WERI-Rb-1 (cell line): ENCODE measurements at places on chromosomes 5 and 9.
A peak's percentile ranks its signal among the peaks of the same experiment; 100 is the strongest.

- no peak for DNase-seq
These were observed 66.1 kb downstream of the TRPM6 start for GRCh38 chr9:74821636-74822035.

GRCh38 chr9:107223381-107223780 lies 59.7 kb upstream of the RAD23B start:
- no peak for DNase-seq

DNA sequence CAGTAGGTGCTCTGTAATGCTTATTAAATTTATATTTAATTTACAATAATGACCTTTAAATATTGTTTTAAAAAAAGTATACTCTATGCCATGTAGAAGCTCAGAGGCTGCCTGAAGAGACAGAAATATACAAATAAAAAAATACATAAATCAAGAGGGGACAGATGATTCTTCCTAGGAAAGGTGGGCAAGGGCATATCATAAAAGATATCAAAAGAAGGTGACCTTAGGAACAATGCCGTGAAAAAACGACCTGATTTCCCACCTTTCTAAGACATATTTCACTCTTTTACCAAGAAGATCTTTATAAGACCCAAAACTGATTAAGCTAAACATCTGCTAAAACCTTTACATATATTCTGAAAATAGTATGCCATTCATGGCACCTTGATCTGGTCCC lies 128.9 kb downstream of the NFIB start:
- no peak for DNase-seq

- peak; percentile 23 for DNase-seq
These were observed 1.8 kb downstream of the RNF130 start for GRCh38 chr5:180069589-180070247.

DNA sequence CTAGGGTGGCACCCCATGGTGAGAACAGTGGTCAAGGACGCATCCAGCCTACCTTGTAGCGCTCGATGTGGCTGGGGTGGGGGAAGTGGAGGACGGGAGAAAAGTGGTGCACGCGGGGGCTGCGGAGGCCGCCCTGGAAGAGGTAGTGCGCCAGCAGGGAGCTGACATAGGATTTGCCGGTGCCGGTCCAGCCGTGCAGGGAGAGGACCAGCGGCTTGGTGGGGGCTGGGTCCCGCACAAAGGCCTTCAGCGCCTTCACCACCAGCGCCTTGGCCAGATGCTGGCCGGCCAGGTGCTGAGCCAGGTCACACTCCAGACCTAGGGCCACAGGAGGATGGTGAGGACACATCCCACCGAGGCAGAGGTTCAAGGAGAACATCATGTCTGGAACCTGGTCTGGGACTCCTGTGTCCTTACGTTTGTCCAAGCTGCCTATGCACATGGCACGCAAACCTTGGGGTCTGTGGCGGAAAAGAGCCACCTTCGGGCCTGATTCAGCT lies 797 bp downstream of the TOR2A start:
- DNase-seq: peak; percentile 30
